ENCODE measurements at places on chromosomes 16 and 17.

DNA sequence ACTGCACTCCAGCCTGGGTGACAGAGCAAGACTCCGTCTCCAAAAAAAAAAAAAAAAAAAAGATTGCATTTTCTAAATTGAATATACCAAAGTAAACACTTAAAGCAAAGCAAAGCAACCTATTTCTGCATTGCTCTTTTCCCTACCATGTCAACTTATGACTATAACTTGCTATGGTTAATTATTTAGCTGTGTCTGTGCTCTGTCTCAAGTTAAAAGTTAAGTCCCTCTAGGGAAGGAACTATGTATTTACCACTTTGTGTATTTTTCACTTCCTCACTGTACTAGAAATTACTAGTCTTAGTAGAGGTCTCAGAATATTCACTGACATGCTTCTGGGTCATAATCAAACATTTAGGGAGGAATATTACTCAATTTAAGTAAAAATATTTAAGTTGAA lies 711.7 kb upstream of the SOX9 start:
- DNase-seq, result no peak

- DNase-seq, result no peak
Measured at GRCh38 chr17:34578656-34579016, 746 bp upstream of the TMEM132E start.

DNA sequence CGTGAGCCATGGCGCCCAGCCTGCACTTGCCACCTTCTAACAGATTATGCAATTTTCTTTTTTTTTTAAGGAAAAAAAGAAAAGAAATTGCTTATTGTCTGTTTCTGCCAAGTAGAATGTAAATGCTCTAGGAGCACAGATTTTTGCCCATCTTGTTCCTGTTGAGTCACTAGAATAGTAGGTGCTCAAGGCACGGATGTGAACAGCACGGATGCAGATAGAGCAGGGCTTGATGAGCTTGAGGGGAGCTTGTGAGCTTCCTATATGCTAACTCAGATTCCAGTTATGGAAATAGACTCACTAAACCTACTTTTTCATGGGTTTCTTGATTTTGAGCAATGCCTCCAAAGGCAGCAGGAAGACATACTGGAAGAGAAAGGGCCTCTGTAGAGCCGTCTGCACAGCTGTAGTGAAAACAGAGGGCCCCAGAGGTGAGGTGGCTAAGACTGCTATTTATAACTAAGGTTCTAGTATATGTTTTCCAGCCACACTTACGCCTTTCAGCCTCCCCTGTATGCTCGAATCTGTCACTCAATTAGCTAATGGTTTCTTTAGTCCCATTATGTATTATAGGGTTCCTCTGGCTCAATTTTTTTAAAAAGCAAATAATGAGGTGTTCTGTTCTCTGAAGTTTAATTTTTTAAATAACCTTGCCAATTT lies 72.8 kb downstream of the WWP2 start:
- no peak for DNase-seq

DNA sequence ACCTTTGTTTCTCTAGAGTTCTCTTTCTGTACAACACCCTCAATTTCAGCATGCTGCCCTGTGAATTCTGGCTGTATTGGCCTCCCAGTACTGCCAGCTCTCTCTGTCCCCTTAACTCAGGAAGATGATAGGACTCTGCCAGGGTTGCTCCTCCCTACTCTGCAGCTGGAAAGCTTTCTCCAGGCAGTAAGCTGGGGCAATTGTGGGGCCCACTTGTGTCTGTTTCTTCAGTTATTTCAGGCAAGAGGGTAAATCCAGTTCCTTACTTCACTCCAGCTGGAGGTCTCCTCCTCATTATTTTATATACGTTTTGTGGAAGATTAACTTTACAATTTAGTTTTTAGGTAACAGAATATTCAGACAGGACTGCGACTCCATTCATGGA lies 9.9 kb downstream of the C17orf100 start:
- no peak for DNase-seq

DNA sequence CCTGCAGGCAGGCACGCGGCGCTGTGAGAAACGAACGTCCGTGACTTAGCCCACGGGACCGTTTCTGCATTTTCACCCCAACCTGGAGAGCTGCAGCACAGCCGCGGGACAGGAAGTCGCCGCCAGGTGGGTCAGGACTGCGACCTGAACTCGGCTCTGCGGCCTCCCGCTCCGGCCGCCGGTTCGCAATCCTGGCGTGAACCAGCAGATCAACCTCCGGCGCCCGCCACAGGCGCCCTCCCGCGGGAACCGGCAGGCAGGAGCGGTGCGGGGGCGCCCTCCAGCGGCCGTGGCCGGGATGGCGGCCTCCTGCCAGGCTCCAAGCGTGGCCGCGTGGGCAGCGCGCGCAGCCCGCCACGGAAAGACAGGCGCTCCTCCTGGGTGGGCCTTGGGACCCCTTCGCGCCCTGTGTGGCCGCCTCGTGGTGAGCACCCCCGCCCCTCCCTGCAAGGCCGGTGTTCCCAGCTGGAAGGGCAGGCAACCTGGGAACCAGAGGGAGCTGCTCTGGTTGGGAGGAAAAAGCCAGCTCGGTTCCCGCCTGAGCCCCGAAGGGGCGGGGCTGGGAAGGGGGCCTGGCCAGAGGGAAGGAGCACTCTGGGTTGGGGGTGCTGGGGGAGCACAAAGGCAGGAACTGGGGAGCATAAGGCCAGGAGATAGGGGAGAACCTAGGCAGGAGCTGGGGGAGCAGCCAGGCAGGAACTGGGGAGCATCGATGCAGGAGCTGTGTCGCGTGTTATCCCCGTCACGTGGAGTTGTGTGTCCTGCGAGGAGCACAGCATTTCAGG lies 28.2 kb downstream of the ACTG1 start:
- no peak for DNase-seq

DNA sequence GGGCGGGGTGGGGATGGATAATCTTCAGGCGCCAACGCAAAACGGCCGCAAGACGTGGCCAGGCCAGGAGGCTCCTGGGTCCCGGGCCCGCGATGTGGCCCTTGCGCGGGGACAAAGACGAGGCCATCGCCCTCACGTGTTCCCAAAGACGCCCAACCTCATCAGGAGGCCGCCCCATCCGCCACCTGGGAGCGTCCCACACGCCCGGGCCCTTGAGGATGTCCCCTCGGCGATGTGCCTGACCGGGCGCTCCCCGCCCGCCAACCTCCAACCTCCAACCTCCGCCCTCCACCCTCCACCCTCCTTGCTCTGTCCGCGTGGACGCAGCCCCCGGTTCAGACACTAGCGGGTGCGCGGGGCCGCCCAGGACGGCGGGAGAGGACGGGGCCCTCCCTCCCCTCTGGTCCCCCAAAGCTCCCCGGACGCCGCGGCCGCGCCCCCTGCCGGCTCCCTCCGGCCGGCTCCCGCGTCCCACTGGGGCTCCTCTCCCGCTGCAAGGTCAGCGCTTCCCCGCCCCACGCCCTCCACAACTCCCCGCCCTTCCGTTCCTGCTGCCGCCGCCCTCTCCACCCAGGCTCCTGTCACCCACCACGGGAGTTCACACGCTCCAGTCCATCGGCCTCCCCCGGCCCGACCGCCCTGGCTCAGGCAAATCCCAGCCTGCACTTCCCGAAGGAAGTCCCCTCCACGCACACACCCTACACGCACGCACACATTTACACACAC lies 250.8 kb upstream of the RPL38 start:
- no peak for DNase-seq

DNA sequence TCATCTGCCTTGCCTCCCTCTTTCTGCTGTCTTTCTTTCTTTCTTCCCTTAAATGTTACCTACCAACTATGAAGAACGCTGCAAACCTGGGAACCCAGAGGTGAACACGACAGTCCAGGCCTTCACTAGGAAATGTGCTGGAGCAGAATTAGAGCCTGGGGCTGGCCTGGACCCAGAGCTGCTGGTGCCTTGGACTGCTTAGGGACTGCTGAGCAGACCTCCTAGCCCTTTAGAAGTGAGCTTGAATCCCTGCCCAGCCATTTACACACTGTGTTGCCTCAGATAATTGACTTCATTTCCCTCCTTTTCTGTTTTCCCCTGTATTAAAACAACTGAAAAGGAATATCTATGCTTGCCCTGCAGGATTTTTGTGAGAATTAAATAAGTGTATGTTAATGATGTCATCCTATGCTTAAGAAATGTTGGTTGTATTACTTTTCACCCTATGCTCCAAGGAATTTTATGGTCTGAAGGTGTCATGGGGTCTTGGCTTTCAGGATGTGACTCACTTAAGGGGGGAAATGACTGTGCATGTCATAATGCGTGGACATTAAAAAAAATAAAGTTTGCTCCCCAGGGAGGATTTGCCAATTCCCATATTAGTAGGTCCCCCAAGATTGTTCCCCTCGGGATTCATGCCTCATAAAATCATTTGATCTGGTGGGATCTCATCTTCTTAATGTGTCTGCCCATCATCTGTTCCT lies 11.5 kb downstream of the CDH13 start:
- DNase-seq, result no peak

DNA sequence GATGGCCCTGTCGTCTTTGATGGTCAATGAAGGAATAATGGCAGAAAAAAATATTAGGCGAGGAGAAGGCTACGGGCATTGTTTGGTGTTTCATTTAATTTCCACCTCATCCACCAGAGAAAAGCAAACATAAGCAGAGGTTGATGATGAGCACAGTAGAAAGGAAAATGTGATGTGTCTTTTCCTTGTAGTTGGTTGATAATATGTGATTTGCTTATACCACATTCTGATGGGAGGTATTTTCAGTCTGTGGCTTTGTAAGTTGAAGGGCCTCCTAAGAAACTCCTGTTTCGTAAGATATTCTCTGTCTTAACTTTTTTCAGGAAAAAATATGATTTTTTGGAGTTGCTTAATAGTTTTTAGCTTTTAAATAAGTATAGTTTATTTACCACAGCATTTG lies 215.7 kb downstream of the PRKCA start:
- DNase-seq, result no peak

GRCh38 chr16:55081622-55082590 lies 151.2 kb downstream of the IRX5 start:
- DNase-seq, result no peak

- peak; percentile 27 for DNase-seq
Measured at GRCh38 chr16:82504836-82505235, 121.9 kb upstream of the CDH13 start.

- no peak for DNase-seq
Measured at GRCh38 chr17:49572226-49572625, 3.4 kb upstream of the NXPH3 start.

DNA sequence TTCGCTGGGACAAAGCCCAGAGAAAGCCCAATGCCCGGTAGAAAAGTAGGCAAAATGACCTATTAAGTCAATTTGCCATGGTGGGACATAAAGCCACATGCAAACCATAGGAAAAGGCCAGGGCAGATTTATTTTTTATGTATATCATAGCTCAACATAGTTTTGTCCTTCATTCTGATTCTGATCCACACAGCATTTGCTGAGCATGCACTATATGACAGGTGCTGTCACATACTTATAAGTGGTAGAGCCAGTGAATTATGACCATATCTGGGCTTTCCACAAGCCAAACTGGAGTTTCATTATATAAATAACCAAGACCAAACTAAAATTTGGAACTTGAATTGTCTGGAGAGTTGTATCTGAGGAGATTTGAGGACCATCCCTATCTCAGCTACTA lies 74.3 kb downstream of the CA10 start:
- DNase-seq, result no peak

- peak; percentile 67 for DNase-seq
Measured at GRCh38 chr17:44921122-44921882, 6.0 kb upstream of the GFAP start.

DNA sequence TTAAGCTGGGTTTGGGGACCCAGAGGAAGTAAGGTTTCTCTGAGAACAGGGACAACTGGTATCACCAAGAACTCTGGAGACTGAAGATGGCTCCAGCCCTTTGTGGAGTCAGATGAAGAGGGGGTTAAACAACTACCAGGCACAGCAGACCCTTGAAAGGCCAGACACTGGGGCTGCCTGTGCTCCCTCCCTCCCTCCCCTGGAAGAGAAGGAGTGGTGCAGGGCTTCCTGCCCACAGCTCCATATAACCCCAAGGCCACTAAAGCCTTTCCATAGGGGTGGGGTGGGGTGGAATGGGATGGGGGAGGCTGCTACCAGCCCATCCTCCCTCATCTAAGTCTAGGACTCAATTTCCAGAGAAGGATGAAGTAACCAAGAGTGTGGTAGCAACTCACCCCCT lies 66.7 kb downstream of the CCDC182 start:
- no peak for DNase-seq

GRCh38 chr16:84881702-84882521 lies 62.1 kb downstream of the CRISPLD2 start:
- DNase-seq, result no peak

GRCh38 chr17:17050346-17051345 lies 8.4 kb downstream of the MPRIP start:
- DNase-seq, result no peak

DNA sequence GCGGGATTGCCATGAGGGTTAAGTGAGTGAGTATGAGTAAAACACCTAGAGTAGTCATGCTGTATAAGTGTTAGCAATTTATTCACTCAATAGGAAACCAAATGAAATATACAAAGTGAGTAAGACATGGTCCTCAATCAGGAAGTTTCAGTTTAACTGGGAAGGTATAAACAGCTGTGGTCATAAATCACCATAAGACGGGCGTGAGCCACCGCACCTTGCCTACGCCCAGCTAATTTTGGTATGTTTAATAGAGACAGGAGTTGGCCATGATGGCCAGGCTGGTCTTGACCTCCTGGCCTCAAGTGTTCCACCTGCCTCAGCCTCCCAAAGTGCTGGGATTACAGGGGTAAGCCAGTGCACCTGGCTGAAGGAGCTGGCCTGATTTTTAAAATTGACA lies 27.0 kb downstream of the RNF135 start:
- no peak for DNase-seq

DNA sequence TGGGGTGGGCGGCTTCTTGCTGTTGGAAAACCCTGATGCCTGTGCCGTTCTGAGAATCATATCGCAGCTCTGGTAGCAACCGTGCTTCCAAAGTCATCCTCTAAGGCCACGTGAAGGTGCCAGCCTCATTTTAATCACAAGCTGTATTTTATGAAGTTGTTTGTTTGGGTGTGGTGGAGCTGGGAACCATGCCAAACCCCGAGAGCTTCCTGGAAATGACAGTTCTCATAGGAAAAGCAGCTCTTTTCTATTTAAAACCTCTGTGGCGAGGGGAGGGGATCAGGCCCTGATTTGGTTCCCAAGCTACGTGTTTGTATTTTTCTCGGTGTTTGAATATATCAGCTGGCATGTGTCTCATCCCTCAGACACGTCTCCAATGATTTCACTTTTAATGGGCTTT lies 21.7 kb downstream of the KNOP1 start:
- DNase-seq, result peak; percentile 34

DNA sequence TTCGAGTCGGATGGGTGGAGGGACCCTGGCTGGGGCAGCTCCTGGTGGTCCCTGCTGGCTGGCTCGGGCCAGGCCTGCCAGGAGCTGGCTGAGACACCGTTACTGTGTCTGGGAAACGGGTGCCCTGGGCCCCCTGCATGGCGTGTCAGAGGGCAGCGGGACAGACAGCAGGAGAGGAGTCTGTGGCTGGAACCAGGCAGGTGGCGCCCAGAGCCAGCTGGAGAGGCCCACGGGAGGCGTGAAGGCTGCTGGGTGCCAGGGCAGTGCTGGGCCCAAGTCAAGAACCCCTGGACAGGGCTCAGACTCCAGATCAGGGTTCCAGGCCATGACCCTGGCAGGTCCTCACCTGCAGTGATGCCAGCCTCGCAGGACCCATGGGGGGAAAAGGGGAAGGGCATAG lies 16.6 kb downstream of the SOX8 start:
- no peak for DNase-seq

Measured in DMS 273 treated with DMSO at 0.1 percent for 48 hours (cell line).